ENCODE measurements at places on chromosomes 6 and 20.

DNA sequence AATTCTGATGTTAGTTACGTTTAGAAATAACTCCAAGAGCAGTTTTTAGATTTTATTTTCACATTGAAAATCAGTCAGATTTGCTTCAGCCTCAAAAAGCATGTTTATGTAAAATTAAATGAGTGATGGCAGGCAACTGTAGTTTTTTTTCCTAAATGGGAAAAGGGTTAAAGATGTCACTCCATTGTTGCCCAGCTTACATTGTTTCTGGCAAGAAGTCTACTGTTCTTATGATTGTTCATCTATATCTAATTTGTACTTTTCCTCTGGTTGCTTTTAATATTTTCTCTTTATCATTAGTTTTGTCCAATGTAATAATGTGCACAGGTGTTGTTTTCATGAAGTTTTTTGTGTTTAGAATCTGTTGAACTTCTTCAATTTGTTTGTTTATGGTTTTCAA, 6.7 kb upstream of the TTK start:
- DNase-seq = no peak

DNA sequence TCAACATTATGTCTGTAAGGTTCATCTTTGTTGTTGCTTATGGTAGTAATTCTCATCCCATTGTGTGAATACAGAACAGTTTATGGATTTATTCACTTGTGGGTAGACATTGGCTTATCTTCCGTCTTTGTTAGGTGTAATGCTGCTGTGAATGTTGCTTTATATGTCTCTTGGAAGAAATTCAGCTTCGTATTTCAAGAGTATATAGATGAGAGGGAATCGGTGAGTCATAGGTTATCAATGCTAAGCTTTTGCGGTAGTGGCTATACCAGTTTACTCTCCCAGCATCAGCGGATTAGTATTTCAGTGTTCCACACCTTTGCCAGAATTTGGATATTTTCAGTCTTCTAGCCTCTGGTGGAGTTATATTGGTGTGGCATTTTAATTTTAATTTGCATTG, 77.8 kb downstream of the ZFAND3 start:
- no peak for DNase-seq

DNA sequence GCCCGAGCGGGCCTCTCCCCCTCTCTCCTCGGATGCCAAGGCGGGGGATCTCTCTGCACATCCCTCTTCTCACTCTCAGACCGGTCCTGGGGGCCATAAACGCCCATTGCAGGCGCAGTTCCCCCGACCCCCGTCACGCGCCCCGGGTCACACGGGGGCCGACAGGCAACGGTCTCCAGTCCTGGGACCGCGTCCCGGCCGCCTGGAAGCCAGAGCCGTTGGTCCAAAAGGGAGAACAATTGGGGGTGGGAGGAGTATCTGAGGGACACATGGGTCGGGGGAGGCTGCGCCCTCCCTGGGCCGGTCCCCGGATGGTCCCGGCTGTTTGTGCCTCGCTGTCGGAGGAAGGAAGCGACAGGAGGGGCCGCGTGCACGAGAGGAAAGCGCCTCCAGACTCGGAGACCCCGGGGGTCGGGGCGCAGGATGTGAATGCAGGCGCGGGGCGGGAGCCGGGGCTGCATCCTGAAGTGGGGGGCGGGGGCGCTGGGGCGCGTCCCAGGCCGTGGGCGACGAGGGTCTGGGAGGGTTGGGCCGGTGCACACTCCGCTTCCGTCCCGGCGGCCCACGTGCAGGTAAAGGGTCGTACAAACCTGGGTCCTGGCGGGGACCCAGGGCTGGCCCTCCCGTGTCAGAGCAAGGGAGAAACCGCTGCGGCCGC, 903 bp downstream of the SLC4A11 start:
- DNase-seq = no peak

- no peak for DNase-seq
These were observed 144.1 kb upstream of the PTCHD4 start for GRCh38 chr6:48255094-48255493.

DNA sequence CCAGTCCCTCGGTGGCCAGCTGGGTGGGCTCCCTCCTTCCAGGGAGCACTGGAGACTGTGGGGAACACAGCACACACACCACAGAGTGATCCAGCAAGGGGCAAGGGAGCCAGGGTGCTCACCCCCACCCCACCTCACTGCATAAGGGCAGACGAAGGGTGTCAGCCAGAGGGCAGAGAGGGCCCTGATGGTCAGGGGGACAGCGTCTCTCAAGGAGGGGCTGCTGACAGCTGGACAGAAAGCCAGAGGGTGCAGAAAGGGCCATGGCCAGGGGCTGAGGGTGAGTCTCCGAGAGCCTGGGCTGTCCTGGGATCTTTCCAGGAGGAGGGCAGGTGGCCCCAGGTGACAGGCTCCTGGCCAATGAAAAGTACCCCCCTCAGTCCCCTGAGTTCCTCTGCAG, 73.4 kb upstream of the PMEPA1 start:
- no peak for DNase-seq

DNA sequence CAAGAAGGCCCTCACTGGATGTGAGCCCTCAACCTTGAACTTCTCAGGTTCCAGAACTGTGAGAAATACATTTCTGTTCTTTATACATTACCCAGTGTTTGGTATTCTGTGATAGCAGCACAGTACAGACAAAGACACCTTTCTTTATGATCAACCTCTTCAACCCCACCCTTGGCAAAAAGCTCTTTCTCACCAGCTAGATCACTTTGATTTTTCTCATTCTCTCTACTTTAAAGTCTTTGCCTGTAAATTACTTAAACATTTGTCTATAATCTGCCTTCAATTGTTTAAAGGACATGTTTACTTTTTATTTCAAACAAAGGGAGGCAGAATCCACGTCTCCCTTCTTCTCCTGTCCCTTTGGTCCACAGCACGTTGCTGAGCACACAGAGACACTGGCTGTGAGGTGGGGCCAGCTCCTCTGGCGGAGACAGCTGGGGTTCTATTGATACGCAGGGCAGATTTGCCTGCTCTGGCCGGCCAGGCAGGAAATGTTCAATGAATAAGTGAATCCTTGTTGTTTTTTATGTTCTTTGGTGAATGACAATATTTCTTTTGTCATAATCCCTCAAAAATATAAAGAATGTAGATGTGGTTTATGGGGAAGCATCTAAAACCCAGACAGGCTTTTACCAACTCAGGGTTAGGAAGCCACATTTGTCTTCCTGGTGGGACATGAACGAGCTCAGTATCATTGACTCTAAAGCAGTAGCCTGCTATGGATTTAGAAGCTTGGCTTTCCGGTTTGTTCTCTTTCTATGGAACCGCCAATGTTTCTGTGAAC, 52.9 kb downstream of the NEDD9 start:
- no peak for DNase-seq

DNA sequence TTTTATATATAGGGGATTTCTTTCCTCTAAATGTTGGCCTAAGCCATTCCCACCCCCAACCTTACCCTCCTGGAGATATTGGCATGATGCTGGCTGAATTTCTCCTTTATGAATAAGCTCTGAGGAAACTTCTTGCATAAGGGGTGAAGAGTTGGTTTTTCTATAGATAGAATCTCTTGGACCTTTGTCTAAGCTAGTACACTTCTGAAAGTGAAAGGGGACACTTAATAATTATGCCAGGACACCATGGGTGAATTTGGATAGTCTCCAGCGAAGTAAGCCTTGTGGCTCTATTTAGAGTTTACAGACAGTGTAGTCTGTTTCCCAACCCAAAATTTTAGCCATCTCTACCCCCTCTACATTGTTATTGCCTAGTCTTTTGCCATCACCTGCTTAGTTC, 27.1 kb upstream of the FABP7 start:
- DNase-seq = no peak

GRCh38 chr6:72740135-72740534, 118.3 kb downstream of the KCNQ5 start:
- DNase-seq = no peak

DNA sequence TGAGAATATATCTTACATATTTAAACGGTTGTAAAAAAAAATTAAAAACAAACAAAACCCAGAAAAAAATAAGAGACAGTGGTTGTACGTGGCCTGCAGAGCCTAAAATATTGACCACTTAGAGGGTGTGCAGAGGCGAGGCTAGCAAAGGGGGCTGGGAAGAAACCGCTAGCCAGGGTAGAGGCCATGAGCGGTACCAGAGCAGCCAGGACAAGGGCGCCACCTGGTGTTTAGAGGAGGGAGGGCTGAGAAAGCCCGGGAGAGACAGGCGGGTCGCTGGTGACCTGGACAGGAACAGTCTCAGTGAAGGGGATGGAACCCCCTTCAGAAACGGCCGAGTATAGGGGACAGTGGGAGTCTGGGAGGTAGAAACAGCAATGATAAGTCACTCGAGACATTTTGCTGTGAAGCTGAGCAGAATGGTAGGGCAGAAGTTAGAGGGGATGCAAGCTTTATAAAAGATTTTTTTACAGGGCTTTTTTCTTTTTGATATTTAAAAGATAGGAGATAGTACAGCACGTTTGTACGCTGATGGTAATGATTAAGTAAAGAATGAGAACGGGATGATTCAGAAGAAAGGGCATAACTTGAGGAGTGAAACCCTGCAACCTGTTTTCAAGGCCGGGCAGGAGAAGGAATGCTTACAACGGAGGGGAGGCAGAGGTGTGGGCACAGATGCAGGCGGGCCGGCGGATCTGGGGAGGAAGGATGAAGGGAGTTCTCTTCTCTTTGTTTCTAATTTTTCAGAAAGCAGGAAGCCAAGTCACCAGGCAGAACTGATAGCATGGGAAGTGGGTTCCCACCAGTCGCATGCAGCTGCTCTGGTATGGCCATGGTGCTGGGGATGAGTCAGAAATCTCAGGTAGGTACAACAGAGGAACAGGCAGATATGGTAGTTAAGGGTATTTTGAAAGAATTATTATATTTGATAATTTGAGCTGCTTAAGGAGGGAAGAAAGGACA, 76.2 kb downstream of the FAM229B start:
- peak; percentile 64 for DNase-seq

DNA sequence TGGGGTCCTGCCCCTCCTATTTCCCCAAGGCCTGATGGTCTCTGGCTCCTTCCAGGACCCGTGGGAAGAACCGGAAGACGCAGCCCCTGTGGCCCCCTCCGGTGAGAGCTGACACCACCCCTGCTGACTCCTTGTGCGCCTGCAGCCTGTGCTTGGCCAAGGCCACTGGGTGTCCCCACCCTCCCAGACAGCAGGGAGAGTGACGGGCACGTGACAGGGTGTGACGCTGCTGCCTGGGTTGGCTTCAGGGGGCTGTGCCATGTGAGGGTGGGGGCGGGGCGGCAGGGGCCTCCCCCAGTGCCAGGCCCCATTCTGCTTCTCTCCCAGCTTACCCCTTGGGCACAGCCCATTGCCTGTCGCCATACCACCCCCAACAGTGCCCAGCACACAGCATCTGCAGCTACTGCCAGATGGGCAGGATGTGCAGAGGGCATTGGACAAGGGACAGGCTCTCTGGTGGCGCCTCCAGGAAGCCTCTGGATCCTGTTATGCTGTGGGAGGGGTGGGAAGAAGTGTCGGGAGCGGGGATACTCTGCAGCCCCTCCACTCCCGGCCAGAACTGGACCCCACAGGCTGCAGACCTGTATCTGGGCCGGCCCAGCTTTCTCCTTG, 2.9 kb downstream of the BIRC7 start:
- no peak for DNase-seq

DNA sequence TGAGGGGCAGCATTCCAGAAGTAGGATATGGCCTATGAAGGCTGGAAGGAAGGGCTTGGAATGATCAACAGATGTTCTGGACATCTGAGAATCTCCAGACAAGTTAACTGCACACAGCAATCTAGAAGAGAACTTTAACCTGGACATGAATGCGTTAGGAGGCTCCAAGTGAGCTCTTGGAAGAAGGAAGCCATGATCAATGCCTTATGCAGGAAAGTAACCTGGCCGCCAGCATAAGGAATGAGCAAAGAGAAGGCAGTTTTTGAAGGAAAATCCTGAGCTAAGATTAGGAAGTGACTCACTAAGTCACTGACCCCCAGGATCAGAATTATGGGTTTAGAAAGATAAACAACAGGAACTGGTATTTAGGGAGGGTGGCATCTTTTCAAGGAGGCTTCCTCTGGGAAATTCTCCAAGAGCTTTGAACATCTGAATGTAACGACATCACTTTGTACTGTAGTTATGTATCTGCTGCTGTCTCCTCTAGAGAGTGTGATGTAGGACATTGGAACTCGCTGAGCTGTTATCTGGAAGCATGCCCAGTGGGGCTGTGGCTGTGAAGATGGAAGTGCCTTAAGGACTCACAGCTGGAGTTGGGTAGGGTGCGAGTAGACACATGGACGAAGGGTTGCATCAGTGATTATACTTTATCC, 236.8 kb downstream of the PACRG start:
- DNase-seq = no peak

GRCh38 chr6:3530515-3530914, 73.7 kb upstream of the SLC22A23 start:
- no peak for DNase-seq

- no peak for DNase-seq
These were observed 241.9 kb upstream of the ZFP64 start for GRCh38 chr20:52433326-52434040.

DNA sequence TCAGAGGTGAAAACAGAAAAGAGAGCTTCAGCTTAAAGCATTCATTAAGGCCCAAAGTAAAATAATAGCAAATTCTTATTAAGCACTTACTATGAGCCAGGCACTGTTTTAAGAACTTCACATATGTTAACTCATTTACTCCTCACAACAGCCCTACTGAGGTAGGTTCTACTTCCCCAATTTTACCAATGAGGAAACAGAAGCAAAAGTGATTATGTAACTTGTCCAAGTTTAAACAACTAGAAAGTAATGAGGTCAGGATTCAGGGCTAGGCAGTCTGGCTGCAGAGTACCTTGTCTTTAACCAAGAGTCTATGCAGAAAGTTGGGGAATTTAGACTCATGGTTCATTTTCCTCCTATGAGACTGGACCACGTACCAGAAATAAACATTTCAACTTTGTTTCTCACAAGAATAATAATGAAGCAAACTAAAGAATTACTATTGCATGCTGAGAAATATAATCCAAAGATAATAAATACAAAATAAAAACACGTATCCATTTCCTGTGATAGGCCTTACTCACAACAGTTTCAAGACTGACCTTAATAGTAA, 3.8 kb downstream of the COL21A1 start:
- no peak for DNase-seq

DNA sequence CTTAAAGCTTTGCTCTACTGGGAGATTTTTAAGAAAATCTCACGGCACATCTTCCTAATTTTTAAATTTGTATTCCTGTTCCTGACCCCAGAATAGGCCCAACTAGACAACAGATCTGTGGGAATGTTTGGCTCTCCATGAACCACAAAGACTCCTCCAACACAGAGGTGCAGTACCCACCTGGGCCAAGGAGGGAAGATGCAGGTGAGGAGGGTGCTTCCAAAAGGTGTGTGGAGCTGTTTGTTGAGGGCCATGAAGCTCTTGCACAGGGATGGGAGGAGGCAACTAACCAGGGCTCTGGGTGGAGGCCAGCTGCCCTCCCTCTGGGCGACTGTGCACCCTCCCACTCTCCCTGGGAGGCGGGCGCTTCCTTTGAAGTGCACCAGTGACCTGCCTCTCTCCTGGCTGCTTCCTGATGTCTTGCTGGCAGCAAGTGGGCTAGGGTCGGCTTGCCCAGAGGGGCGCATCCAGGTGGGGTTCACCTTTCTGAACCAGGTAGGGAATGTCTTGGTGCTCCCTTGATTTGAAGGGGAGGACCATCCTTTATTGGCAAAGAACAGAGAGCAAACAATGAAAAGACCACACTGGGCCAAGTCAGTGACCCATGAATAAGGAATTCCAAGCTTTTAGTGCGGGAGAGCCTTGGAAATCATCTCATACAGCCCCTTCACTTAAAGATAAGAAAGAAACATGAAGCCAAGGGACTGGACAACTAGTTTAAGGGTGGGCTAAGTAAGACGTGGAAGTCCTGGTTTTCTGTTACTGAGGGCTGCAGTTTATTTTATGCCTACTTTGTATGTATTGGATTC, 76.0 kb downstream of the ANKRD6 start:
- no peak for DNase-seq
